SHP77 (cell line): ENCODE measurements at places on chromosomes 6 and 20.

- no peak for DNase-seq
These were observed 21.5 kb downstream of the TUBB2B start for GRCh38 chr6:3205913-3206312.

DNA sequence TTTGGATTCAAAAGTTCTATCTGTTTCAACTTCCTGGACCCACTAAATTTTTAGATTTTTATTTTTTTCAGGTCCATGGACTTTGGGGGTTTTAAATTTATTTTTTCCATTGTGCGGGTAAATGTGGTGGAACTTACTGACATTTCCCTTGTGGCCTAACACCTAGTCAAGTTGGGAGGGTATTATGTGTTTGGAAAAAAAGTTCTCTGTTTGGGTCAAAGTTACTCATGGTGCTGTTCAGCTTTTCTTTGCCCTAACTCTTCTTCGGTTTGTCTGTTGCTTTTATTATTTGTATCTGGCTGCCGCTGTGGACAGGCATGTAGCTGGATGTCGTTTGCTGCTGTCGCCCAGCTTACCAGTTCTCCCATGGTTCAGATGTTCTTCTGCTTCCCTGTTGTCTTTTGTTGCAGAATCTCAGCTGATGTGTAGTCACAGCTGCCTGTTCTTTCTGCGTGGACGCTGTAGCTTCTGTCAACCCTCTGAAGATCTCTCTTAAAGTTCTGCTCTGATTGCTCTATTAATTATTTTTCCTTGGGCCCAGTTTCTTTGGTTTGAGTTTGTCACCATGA, 7.9 kb downstream of the IGF2R start:
- no peak for DNase-seq

GRCh38 chr6:6795393-6795792, 206.9 kb downstream of the LY86 start:
- no peak for DNase-seq

DNA sequence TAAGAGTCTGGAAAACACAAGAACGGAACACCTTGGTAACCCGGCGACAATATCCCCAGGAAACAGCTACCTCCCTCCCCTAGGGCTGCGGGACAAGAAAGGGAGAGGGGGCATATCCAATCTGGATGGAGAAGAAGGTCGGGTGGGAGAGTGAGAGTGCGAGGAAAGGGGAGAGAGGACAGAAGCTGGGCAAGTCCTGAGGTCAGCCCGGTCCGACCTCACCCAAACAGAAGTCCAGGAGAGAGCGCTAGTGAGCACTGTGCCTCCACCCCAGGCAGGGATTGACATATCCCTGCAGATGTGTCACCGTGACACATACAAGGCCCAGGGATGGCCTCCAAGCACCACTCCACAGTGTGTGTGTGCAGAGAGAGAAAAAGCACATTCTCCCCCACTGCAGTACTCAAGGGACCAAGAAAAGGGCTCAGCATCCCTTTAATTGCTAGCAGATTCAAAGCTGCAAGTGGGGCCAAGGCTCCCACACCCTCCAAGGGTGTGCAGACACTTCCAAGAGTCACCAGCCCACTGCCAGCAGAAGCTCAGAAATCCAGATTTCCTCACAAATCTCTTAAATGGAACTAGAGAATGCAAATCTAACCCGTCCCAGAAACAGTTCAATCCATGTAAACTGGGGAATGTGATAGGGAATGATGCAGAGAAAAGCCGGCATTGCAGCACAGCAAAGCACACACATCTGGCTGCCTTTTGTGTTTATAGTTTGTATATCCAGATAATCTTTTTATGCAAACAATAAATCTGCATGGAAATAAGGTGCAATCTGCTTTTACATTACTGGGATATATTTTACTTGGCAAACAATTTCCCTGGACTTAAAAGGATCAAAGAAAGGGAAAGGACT, 3.1 kb downstream of the PXDC1 start:
- DNase-seq, result peak; percentile 11

GRCh38 chr20:22578221-22579118, 5.9 kb downstream of the FOXA2 start:
- no peak for DNase-seq

GRCh38 chr20:2873747-2874041, 413 bp downstream of the PTPRA start:
- no peak for DNase-seq

DNA sequence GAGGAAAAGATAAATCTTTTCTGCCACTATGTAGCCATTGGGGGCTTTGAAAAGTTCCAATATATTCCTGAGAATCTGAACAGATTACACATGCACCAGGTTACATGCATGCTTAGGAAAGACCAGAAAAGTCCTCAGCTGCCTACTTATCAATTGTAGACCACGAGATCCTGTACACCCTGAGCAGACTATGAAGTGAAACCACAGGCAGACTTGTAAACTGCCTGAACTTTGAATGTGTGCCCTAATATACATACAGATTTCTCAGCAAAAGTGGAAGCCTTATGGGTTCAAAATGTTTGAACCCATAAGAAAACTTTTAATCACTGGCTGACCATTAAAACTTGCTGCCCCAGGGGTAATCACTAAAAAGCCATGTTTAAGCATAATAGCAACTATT, 273.5 kb upstream of the RUNX2 start:
- DNase-seq, result no peak

- no peak for DNase-seq
These were observed 39.5 kb upstream of the LAMP5 start for GRCh38 chr20:9474835-9475415.

- DNase-seq, result no peak
These were observed 1.2 kb upstream of the ACAT2 start for GRCh38 chr6:159760602-159761057.

DNA sequence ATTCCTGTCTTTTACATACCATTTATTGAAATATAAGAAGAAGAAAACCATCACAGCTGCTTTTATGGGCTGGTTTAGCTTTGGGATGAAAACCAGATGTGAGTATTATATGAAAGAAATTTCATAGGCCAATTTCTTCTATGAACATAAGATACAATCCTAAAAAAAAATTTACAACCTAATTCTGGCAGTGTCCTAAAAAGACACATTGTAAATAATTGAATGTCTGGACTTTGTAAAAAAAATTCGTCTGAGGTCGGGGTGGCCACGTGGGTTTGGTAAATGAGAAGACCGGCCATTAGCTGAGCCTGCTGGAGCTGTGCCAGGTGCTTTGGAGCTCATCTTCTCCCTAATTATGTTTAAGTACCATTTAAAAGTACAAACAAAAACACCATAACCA, 26.8 kb downstream of the DACT2 start:
- no peak for DNase-seq

DNA sequence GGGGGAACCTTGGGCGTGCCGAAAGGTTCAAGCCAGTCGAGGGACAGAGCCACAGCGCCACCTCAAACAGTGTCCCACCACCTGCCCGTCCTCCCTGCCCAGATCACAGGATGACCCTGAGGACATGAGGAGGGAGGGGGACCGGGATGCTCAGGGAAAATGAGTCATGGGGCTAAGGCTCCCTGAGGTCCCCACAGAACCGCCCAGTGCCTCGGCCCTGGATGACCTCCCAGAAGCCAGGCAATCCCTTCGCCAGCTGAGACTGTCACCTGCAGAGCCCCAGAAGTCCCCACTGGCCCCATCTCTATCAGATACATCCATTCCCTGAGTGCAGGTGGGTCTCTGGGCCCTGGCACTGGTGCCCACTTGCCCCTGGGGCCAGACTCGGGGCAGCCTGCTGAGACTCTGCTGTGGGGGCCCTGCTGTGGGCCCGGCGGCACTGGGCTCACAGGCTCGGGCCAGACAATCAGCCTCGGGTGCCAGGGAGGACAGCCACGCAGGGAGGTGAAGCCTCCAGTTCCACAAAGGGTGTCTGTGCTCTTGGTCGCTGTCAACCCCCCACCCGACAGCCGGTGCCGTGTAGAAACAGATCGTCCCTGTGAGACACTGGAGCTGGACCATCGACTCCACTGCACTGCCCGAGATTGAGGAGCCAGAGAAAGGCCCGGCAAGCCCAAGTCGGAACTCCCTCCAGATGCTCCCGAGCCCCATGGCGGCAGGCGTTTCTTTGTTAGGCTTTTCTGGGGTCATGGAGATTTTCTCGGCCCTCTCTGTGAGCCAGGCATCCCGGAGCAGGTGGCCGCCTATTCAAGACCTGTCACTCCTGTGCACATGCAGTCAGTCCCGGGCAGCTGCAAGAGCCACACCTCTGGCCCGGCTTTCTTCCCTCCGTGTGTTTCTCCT, 26.1 kb downstream of the PXDC1 start:
- no peak for DNase-seq

- DNase-seq, result no peak
These were observed 157.1 kb upstream of the SMLR1 start for GRCh38 chr6:130670142-130670541.

- no peak for DNase-seq
These were observed 65.9 kb downstream of the TMEM244 start for GRCh38 chr6:129795261-129795660.

DNA sequence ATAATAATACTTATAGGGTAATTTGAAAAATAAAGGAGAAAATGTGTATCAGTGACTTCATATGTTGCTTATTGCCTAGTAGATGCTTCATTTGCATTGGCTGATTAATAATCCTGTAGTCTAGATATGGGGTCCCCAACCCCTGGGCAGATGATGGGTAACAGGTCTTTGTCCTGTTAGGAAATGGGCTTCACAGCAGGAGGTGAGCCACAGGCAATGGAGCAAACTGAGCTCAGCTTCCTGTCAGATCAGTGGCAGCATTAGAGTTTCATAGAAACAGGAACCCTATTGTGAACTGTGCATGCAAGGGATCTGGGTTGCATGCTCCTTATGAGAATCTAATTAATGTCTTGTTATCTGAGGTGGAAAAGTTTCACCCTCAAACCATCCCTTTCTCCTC, 1049.5 kb upstream of the EPHA7 start:
- no peak for DNase-seq

- no peak for DNase-seq
These were observed 670.6 kb downstream of the CD109 start for GRCh38 chr6:74366634-74367033.

DNA sequence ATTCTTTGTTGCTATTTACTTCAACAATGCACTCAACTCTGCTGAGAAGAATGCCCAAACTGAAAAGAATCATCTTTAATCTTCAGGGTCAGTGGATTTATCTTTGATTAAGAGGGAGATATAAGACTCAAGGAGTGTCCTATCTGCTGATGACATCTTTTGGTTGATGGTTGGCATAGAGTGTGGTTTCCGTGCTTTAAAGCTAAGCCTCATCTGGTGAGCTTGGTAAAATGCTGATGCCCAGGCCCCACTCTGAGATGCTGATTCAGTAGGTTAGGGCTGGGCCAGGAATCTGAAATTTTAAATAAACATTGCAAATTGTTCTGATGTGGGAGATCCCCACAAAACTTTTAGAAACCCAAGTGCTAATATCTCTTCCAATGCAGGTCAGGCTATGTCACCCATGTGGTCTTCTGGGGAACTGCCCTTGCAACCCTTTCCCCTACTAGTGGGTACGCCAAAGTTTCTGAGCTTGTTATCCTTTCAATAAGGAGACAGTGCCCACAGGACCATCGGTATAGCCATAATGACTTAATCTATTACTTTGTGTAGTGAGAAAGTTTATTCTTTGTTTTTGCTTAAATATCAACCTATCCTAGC, 68.5 kb upstream of the ARMH2 start:
- DNase-seq, result no peak

GRCh38 chr6:53236241-53236640, 87.6 kb upstream of the GCM1 start:
- DNase-seq, result no peak
